ENCODE measurements at places on chromosomes 4 and X.

- DNase-seq: no peak
These were observed 77.0 kb downstream of the FBXW7 start for GRCh38 chr4:152458801-152459302.

GRCh38 chrX:112913807-112914206 is 73.2 kb upstream of the AMOT start:
- DNase-seq: no peak

DNA sequence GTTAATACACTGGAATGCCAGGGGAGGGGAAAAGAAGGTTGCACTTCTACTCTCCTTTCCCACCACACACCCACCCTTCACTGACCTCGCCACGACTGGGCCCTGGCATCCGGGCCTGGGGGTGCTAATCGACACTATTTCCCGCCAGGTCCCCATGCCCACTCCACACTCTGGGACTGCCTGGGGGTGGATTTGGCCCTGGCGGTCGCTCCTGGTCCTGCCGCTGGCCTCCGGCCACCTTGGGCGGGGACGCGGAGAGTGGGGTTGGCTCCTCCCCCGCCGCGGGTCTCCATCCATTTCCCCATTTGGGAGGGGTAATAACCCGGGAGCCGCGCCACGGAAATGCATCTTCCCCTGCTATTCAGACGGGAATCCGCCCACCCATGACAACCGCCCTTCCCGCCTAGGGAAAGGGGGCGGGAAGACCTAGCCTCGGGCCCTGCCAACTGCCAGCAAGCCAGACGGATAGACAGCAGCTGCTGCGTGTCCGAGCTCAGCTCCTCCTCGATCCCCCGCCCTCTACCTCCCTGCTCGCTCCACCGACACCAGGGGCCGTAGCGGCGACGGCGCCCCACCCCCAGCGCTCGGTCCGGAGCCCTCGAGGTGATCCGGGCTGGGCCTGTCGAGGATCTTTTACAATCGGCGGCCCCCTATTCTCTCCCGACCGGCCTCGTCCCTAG is 78.1 kb downstream of the RLIM start:
- peak; percentile 70 for DNase-seq

DNA sequence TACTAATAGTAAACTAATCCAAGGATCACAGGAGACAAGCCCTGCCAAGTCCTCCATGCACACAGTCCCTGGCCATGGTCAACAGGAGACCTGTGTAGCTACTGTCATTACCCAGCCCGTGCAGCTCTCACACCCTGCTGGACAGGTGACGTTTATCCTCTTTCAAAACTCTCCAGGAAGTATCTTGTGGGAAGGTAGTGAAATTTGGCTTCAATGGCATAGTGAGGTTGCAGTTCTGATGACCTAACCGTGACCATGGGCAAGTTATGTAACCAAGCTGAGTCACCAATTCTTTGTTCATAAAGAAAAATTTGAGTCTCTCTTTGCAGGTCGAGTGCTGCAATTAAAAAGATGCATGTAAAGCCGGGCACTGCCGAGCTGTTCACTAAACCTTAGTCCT is 11.3 kb upstream of the SLC2A9 start:
- no peak for DNase-seq
